HAP-1 (cell line): ENCODE measurements at places on chromosomes 11 and 22.

DNA sequence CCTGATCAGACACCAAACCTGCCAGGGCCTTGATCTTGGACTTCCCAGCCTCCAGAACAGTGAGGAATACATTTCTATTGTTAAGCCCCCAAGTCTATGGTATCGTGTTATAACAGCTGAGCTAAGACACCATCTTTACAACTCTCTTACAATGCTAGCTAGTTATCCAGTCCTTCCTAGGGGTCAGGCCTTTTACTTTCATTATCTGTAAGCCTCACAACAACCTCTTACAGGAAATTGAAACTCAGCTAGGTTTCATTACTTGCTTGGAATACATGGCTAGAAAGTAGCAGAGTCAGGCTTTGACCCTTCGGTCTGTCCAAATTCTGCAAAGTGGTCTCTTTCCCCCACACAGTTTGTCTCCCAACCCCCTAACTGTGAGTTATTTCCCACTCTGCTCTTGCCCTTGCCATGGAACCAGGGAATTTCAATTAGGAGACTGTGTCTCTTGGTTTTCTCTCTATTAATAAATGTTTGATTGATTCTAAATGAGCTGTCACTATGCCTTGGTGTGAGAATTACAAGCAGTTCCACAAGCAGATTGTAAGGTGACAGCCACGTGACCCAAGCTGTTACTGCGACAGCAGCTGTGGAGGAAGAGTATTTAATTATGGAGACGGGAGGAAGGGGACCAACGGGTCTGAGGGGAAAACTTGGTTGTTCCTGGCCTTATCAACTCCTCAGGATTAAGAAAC lies 38.4 kb upstream of the CLMP start:
- no peak for DNase-seq

DNA sequence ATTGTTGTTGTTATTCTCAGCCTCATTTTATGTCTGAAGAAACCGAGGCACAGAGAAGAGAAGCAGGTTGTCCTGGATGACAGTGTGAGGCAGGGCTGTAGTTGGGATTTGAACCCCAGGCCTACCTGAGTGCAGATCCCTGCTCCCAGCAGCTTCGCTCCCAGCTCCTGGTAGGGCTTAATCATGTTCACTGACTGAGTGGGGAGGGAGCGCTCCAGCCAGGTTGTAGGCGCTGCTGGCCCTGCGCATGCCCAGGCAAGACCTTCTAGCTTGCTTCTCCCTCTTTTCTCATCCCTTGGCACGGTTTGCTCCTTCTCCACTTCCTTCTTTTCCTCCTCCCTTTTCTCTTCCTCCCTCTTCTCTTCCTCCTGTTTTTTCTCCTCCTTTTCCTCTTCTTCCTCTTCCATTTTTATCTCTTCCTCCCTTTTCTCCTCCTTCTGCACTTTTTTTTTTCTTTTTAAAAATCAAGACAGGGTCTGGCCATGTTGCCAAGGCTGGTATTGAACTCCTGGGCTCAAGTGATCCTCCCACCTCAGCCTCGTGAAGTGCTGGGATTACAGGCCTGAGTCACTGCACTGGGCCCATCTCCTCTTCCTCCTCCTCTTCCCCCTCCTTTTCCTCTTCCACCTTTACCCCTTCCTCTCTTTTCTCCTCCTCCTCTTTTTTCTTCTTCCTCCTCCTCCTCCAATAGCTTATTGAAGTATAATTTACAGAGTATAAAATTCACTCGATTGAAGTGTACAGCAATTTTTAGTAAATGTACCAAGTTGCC lies 109.3 kb downstream of the KIAA1671 start:
- no peak for DNase-seq

- DNase-seq = no peak
Observed at GRCh38 chr11:57781529-57781943, 19.9 kb downstream of the CTNND1 start.

GRCh38 chr11:46315783-46316563 lies 31.3 kb upstream of the DGKZ start:
- no peak for DNase-seq

- no peak for DNase-seq
Observed at GRCh38 chr11:126660761-126661425, 305.4 kb downstream of the ST3GAL4 start.

DNA sequence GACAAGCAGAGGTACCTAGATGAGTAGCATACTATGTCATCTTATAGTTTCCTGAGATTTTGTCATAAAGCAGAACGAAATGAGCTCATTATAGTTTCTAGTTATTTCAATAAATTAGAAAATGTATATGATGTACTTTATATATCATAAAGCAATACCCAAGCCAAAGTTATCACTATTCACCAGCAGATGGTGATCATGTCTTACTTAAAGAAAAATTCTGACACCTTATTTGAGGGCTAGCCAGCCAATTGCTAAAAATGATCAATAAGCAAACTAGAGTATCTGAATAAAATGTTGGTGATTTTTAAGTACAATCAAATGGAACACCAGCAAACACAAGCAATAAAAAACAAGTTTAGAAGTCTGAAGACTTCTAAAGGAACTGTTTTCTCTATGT lies 44.1 kb downstream of the RSF1 start:
- DNase-seq = no peak

DNA sequence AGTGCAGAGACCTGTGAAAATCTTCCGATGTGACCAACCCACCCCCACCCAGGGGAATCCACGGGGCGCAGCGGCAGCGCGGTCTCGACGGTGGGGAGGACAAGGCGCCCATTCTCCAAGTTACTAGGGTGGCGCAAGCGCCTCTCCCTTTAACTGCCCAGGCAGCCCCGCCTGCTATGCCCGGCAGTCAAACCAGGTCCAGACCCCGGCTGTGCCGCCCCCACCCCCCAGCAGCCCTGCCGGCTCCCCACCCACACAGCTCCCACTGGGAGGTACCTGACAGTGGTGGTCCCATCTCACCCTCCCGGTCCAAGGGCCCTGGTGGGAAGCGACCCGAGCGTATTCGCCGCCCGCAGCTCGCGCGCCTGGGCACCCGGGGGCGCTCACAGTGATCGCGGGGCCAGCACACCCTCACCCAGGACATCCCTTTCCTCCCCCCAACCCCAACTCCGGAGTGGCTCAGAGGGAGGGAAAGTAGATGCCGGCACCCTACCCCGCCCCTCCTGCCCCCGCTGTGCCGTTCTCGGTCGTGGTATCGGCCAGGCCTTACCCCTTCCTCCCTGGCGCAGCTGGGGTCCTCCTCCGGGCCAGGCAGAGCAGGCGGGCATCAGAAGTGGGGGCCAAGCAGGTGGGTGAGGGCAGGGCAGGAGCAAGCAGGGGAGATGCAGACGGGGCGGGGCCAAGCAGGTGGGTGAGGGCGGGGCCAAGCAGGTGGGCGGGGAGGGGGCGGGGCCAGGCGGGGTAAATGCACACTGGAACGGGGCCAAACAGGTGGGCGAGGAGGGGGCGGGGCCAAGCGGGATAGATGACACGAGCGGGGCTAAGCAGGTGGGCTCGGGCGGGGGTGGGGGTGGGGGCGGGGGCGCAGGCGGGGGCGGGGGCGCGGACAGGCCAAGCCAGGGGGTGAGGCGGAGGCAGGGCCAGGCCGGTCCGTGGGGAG lies at the start of gene TRPM5:
Gene TRPM5 (minus strand): TSS at position 634 of the 940 bp plus-strand sequence. CDS start 21,478 bp downstream, outside the sequence.
- DNase-seq = no peak

DNA sequence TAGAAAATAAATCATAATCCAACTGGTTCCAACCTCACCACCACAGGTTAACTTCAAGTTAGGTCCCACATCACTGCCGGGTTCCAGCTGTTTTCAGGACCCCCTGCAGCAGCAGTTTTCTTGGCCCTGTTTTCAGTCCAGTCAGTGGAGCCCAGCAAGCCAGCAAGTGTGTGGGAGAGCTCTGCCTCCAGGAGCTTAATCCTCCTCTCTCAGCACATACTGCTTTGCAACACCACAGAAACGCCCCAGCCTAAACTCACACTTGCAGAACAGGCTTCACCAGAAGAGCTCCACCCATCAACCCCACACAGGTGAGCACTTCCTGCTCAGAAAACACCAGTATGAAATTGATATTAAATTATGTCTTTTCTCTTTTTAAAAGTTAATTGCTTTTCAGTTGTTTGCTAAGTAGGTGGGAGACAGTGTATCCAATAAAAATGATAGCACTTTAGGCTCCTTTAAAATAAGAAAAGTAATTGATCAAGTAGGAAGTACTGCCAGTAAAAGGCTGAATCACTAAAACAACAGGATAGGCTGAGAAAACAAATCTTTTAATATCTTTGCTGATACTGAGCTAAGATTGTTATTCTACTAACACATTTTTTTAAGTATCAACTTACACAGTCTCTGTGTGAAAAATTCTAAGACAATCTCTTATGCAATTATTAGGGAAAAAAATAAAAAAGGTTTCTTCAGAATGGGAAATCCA lies 81.5 kb upstream of the TP53AIP1 start:
- DNase-seq = no peak

DNA sequence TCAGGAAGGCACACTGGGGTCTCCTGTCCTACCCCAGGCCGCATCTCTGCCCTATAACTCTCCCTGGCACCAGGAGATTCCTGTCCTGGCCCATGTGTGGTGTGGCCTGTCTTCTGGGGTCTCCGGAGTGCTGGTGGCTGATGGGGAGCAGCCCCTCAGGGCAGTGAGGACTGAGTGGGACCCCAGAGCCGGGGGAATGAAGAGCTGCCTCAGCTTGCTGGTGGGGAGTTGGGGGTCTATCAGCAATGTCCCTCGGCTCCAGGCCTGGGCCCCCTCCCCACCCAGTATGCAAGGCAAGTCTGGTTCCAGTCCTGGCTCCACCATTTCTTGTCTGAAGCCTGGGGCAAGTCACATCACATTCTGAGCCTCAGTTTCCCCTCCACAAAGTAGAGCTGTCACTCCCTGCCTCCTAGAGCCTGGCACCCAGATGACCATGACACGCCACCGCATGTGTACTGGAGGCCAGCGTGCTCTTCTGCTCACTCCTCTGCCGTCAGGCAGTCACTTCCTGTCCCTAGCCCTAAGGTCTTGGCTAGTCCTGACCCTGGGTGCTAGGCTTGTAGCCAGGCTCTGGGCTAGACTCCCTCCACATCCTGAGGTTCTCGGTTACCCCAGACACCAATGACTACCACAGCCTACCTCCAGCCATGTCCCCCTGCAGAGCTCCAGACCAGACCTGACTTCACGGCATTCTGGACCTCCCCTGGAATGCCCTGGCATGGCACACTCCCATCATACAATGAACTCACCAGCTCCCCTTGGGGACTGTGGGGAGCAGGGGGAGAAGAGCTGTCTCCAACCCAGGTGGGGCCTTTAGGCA lies 12.8 kb downstream of the ARAP1 start:
- no peak for DNase-seq

- DNase-seq = no peak
Observed at GRCh38 chr11:28108958-28109357, 770 bp downstream of the METTL15 start.

DNA sequence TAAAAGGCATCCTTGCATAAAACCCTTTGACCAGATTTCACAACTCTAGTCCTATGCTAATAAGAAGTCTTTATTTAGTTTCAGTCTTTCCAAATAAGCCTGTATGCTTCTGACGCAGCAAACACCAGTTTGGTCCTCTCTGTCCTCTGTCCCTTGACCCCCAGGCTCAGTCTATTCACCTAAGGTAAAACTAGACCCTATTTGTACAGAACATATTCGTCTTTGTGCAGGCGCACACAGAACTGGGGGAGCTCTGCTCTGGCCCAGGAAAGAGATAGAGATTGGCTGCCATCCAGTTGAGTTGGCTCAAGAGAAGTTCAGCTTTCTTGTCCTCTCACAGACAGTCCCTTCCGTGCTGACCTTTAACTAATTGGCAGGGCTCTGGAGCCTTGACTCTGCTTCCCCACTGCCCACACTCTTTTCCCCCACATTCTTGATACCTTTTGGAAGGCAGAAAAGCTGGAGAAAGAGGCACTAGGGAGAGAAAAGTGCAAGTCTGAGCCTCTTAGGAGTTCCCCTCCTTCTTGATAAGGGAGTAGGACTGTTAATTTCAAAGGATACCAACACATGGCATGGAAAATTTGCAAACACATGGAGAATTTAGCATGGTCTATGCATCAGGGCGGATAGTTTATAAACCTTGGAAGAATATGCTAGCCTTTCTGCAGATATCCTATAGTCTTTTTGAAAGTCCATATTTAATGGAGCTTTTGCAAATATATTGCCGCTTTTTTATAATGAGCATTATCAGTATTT lies 21.2 kb upstream of the PSMA1 start:
- peak; percentile 17 for DNase-seq

GRCh38 chr11:32149748-32150147 lies 58.9 kb downstream of the RCN1 start:
- DNase-seq = no peak

GRCh38 chr11:17845431-17845881 lies 110.9 kb downstream of the KCNC1 start:
- DNase-seq = no peak

GRCh38 chr22:23179381-23180299 lies 669 bp upstream of the BCR start:
- no peak for DNase-seq

DNA sequence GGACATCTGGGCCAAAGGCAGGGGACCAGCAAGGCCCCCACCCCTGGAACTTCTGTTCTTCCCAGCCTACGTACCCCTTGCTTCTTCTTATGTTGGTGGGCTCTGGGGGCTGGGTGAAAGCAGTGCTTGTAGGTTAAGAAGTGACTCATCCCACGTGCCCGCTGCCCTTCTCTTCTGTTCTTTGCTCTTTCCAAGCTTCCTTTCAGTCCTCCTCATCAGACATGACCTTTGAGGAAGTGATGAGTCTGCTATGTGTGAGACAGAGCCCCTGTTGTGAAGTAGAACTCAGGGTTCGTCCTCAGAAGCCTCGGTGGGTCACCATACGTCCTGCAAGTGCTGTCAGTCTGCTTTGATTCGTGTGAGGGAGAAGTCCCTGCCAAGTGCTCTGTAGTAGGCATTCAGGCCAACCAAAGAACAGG lies 12.7 kb downstream of the MED15 start:
- no peak for DNase-seq

DNA sequence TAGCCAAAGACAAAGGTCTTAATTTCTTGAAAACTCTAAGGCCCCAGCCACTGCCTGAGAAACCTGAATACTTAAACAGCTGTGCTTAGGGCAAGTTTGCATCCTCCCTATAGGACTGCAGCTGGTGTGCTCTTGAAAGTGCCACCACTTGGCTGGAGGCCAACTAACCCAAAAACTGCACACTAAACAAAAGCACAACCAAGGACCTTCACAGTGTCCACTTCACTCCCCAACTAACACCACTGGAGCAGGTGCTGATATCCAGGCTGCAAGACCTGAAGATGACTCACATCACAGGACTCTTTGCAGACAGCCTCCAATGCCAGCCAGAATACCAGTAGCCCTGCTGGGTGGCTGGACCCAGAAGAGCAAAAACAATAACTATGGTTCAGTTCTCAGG lies 357.7 kb upstream of the ARHGAP42 start:
- no peak for DNase-seq

GRCh38 chr22:31569126-31569525 lies 72.8 kb downstream of the SFI1 start:
- no peak for DNase-seq

DNA sequence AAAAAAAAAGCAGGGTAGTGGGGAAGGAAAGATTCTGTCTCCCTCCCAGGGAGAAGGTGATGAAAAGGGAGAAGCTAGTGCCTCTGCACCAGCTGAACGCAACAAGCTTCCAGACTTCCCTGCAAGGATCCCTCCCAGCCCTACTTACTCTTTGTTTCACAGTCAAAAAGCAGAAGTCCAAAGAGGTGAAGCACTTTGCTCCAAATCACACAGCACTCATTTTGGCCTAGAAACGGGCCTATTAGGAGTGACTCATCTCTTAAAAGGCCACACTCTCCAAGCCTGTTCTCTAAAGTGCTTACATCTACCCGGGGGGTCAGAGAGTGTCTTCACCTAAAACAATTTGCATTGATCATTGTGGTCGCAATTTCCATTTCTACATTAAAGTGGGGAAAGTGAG lies 17.7 kb upstream of the GRK3 start:
- no peak for DNase-seq
